ENCODE measurements at places on chromosomes 1 and 21.
A peak's percentile ranks its signal among the peaks of the same experiment; 100 is the strongest.

DNA sequence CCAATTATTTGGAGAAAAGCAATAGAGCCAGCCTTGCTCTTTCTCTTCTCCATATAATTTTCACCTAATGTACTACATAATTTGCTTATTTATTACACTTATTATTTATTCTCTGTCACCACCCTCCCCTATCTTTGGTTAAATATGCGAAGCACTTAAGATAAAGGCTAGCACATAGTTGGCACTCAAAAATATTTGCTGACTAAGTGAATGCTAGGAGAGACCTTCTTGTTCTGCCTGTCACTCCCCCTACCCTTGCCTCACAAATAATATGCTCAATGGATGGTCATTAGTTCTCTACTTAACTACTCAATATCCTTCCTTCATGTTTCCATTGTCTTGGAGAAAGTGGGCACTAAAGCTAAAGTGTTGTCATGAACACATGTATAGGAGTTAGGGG is 139.7 kb upstream of the ZC3H11B start:
- no peak for DNase-seq

DNA sequence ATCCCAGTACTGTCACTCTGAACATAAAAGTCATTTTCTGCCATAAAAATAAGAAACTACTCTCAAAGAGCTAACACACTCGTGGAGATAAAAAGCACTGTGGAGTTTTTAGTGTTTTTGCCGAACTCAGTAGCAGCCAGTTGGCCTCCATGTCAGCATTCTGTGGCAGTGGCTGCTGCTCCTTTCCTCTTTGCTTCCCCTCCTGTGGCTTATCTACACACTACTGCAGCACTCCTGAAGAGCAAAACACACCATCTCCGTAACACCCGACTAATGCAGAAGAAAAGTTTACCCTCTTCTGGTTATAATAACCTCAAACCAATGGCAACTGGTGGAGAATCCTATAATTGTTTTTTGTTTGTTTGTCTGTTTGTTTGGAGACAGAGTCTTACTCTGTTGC is 44.9 kb downstream of the RAB3GAP2 start:
- DNase-seq: no peak

DNA sequence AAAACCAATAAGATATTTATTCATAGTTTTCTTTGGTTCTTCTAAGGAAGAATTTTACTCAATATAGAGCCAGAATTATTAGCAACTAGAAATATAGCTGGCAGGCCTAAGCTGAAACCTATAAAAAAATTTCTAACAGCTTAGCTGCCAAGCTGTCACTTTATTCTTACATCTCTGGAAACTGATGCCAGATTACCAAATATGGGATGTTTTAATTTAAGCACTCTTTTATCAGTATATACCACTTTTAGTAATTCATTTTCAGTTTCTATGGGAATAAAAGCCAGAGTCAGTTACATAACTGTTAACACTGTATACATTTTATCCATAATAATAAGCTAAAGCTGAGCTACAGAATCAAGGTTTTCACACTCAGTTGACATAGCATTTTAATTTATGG is 68.7 kb upstream of the MPC2 start:
- no peak for DNase-seq

DNA sequence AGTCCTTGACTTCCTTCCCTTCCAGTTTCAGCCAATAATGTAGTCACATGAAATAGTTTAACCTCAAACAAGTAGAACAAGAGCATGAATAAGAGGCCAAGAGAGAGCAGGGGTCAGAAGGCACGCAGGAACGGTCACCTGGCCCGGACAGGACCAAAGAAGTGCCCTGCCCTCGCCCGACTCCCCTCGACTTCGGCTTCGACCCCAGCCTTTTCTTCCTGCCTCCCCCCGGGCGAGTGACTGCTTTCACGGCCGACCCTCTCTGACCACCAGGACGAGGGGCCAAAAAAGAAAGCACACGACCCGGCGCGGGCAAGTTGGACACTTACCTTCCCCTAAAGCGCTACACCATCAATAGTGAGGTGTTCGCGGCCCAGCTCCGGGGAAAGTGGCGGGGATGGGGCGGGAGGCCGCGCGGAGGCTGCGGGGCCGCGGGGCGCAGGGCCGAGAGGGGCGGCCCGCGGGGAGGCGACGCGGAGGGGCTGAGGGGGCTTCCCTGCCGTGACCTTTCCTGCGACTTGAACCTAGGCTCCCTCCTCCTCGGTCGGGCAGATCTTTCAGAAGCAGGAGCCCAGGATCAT is 519 bp downstream of the RERE start:
- peak; percentile 19 for DNase-seq

- DNase-seq: no peak
These were observed 44.6 kb upstream of the CNN3 start for GRCh38 chr1:94971491-94971924.

DNA sequence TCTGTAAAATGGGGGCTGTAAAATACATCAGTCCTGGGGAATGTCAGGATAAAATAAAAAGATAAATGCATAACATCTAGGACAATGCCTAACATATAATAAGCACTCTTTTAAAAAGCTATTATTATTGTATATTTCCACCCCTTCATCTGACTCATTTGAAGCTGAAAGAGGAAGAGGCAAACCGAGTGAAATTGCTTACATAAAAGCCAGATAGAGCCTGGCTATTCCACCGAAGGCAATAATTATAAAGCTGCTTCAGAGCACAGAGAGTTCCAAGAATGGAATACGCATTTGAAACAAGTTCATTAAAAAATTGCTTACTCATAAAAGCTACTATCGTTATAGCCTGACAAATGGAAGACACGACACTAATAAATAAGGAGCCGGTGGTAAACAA is 186.1 kb upstream of the CAMK1G start:
- no peak for DNase-seq

DNA sequence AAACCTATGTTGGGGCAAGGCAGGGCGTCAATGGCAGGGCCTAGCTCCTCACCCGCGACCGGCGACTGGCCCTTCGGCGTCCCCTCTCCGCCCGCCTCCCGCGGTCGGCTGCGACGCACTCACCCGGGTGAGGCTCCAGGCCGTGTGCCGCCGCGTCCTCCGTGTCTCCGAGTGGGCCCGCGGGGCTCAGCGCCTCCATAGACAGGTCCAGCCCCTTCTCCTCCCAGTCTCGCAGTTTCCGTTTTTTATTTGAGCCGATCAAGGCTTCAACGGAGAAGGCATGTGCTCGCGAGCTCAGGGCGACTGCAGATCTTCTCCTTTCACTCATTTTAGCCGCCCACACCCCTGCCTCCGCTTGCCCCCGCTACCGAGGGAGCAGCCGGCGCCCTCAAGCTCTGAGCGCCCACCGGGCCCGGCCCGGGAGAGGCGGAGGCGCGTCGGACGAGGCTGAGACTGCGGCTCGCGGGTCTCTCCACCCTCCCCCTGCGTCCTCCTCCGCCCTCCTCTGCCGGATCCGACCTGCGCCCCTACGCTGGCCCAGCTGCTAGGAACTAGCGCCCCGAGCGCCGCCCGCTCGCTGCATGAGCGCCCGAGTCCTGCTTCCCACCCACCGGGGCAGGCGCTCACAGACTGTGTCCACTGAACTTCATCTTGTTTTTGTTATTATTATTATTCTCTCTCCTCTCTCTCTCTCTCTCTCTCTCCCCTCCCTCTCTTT is 516 bp downstream of the TBX15 start:
- DNase-seq: no peak

- no peak for DNase-seq
These were observed 37.0 kb downstream of the VTCN1 start for GRCh38 chr1:117173691-117174090.

GRCh38 chr1:102628109-102628613 is 480.2 kb downstream of the COL11A1 start:
- no peak for DNase-seq

DNA sequence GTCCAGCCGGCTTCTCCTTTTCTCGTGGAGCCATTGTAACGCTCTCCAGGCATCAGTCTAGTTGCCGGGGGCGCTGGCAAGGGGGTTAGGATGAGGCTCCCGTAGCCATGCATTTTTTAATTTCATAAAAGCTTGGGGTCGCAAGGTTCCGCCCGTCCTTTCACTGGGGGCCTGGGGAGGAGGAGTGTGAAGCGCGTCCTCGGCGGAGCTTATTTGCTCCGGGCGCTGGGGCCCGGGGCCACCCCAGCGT is 1.6 kb downstream of the ADGRL2 start:
- DNase-seq: no peak

- no peak for DNase-seq
These were observed 119.8 kb upstream of the KCNJ6 start for GRCh38 chr21:38036016-38036415.
